ENCODE measurements at places on chromosomes 7 and 10. TPM values are rescaled to one million over a fixed set of nuclear protein-coding genes. Genes with fewer than 3 reads are reported as not detected.

MMD2 gene
- not detected for total RNA-seq

JAKMIP3 gene
- 0.08 TPM for total RNA-seq

HOGA1 gene
- total RNA-seq: not detected

AS3MT gene
- 0.52 TPM for total RNA-seq

- no peaks in the 10 kb centered on the region for H3K4me1 ChIP-seq
- no peak overlapping the region for H3K4me3 ChIP-seq
- H3K27me3 ChIP-seq: peaks cover 5% of the 10 kb centered on the region
- no peak for DNase-seq
Observed at GRCh38 chr7:137816696-137817320, 30.0 kb downstream of the DGKI start.

DNA sequence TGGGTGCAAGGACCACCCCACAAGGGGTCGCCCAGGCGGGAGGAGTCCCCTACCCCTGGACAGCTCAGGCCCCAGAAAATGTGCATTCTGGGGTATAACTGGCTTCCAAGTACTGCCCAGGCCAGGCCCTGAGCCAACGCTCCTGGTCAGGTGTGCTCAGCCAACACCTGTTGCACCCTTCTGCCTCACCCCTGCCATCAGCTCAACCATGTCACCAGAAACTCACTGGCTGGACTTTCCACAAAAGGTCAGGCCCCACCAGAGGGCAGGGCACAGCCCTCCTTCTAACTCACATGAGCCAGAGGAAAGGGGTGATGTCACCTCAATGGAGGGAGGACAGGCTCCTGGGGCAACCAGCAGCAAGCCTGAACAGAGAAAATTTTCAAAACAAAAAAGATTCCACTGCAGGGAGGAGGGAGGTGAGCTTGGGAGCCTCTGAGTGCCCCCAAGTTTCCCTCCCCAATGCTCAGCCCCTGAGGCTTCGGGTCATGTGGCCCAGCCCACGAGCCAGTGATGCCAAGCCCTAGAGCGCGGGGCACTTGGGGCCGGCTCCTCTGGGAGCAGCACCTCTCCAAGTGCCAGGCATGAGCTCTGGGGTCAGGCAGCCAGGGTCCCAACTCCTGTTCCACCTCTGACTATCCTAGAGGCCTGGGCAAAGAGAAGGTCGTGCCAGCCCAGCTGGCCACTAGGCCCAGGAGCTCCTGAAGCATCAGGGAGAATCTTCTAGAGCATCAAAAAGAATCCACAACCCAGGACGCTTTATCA is 2.2 kb downstream of the OGDHL start:
- no peak overlapping the region for H3K4me3 ChIP-seq
- H3K27me3 ChIP-seq: peaks cover 13% of the 10 kb centered on the region
- no peak for DNase-seq
- H3K36me3 ChIP-seq: no peaks in the 10 kb centered on the region
- no peaks in the 10 kb centered on the region for H3K4me1 ChIP-seq
- no peak overlapping the region for H3K27ac ChIP-seq

- H3K27ac ChIP-seq: no peak overlapping the region
- DNase-seq: no peak
- peaks cover 15% of the 10 kb centered on the region for H3K4me1 ChIP-seq
- peaks cover 9% of the 10 kb centered on the region for H3K27me3 ChIP-seq
- H3K4me3 ChIP-seq: no peak overlapping the region
Observed at GRCh38 chr10:59995862-59996261, 89.5 kb upstream of the CCDC6 start.

DNA sequence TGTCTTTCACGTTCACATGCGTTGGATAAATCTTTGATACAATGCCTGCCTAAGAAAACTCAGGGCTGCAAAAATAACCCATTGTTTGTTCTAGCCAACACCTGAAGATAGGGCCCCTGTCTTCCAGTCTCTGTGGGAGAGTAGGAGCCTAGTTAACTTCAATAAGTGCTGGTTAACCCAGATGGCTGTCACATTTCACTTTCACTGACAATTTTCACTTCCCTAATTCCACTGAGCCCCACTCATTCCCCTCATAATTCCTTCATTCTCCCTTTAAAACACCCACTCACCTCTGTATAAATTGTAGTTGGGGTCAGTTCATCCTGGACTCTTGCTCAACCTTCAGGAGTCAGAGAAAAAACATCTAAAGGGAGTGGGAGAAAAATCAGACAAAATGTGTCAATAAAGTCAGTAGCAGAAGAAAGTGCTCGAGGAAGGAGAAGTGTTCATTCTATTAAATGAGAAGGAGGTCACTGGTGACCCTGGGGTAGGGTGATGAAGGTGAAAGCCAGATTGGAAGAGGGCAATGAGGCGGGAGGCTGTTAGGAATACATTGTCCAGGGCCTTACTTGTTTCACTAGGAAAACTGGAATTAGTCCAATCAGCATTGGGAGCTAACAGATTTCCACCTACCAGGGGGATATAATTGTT is 51.2 kb upstream of the ABI1 start:
- no peaks in the 10 kb centered on the region for H3K36me3 ChIP-seq
- H3K4me1 ChIP-seq: peaks cover 4% of the 10 kb centered on the region
- no peaks in the 10 kb centered on the region for H3K27me3 ChIP-seq
- DNase-seq: no peak

GRCh38 chr10:97234400-97234799 is 48.6 kb upstream of the SLIT1 start:
- H3K4me3 ChIP-seq: no peak overlapping the region
- H3K4me1 ChIP-seq: peaks cover 3% of the 10 kb centered on the region
- no peak for DNase-seq
- H3K27me3 ChIP-seq: no peaks in the 10 kb centered on the region
- peaks cover 38% of the 10 kb centered on the region for H3K36me3 ChIP-seq

DNA sequence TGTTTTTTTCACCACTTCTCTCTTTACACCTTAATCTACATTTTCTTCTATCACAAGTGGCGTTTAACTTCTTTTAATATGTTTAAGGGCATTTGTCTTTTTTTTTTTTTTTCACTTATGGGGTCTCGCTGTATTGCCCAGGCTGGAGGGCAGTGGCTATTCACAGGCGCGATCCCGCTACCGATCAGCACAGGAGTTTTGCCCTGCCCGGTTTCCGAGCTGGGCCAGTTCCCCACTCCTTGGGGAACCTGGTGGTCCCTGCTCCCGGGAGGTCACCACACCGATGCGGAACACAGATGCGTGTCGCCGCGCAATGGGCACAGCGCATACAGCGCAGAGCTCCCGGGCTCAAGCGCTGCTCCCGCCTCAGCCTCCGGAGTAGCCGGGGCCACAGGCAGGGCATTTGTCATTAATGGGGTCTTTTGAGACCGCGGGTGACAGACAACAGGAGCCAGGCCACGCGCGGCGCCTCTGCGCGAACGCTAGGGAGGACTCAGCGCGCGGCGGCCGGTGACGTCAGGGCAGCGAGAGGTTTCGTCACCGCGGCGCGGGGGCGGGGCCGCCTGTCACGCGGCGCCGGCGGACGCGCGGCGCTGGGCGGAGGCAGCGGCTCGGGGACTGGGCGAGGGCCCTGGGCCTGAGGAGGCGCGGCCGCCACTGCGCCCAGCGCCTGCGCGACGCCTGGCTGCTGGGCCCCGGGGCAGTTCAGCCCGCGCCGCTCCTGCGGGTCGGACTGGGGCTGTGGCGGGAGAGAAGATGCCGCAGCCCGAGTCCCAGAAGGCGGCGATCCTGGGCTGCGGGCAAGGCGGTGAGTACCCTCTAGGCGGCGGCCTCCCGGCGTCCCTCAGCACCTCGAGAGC is at the start of gene GALNT11:
TSS of gene GALNT11 (plus strand) at position 598 of the 860 bp plus-strand sequence. CDS start 68,554 bp downstream, outside the sequence.
- peak within 1 kb of the TSS; percentile 84 for H3K4me3 ChIP-seq
- peaks cover 13% of the 10 kb centered on the region for H3K27me3 ChIP-seq
- H3K36me3 ChIP-seq: peaks cover 26% of the 10 kb centered on the region
- peak; percentile 87 for DNase-seq

All from activated CD8-positive, alpha-beta T cell treated with anti-CD3 and anti-CD28 coated beads, Interleukin-2, amount 10 ng/mL, durations not matched to agents 7 days and 5 days (primary cell).